NCI-H1436 treated with DMSO at 0.1 percent for 48 hours (cell line): ENCODE measurements at places on chromosomes 16 and 17.

DNA sequence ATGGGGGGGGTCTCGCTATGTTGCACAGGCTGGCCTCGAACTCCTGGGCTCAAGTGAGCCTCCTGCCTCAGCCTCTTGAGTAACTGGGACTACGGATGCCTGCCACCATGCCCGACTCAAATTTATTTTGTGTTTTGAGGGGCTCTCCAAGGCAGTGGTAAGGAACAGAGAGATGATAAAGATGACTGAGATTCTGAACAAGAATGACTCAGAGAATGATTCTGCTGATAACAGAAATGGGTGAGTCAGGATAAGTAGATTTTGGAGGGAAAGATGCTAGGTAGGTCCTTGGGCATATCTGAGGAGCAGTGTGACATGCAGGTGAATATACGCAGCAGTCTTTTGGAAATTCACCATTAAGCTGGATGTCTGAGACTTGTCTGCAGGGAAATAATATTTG is 2.6 kb downstream of the TMEM220 start:
- no peak for DNase-seq

GRCh38 chr17:72266112-72266775 is 145.4 kb downstream of the SOX9 start:
- DNase-seq = peak; percentile 84

DNA sequence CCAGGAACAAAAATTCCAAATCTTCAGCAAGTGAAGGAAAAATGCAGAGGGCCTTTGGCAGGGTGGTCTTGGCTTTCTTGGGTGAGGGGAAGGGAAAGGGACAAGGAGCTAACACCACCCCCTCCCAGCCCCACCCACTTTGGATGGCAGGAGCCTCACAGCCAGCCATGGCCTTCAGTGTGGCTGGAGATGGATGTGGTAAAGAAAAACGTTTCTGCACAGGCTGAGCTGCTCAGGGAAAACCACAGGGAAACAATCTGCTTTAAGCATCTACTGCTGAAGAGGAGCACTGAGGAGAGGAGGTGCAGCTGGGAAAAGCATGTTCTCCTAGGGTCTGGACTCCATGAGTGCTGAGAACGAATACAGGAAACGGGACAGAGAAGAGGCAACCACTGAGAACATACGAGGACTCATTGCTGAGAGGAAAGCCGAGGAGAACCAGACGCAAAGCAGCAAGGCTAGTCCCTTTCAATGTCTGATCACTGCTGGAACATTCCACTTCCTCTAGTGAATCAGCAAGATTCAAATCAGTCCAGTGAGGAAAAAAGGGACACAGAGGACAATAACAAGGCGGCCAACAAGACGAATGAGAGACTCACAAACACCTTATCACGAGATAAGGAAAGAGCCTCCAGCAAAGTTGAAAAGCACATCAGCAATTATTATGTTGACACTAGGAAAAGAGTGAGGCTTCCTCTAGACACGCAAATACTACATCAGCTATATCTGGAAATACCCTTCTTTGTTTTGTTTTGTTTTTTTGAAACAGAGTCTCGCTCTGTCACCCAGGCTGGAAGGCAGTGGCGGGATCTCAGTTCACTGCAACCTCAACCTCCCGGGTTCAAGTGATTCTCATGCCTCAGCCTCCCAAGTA is 41.7 kb downstream of the ZZEF1 start:
- DNase-seq = no peak

- no peak for DNase-seq
These were observed 46.1 kb downstream of the CHCT1 start for GRCh38 chr17:60468371-60468770.

DNA sequence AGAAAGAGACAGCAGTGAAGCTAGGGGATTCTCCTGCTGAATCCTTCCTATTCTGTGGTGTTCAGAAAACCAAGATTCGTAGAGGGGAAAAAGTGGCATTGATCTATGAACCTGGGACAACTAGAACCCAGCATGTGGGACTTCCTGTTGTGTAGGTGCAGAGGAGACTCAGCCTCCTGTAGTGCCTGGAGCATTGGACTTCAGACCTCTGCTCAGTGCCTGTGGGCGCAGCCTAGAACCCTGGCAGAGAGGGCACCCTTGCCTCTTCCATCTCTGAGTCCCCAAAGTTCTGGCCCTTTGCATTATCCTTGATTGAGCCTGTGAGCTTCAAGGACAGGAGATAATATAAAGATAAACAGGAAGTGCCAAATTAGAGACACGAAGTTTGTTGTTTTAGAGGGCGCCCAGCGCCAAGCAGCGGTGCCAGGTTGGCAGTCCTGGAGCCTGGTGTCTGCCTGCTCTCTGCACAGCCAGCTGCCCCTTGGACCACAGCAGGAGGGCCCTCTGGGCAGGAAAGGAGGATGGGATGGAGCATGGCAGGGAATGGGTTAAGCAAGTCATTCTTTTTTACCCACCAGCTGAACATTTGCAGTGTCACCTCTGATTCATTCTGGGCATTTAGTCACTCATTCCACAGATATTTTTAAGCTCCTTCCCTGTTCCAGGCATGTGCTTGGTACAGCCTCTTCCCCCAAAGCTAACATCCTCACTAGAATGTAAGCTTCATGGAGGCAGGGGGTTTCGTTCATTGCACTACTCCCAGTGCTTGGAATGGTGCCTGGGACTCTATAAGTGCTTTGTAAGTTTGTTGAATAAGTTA is 11.9 kb upstream of the SP6 start:
- DNase-seq = no peak

DNA sequence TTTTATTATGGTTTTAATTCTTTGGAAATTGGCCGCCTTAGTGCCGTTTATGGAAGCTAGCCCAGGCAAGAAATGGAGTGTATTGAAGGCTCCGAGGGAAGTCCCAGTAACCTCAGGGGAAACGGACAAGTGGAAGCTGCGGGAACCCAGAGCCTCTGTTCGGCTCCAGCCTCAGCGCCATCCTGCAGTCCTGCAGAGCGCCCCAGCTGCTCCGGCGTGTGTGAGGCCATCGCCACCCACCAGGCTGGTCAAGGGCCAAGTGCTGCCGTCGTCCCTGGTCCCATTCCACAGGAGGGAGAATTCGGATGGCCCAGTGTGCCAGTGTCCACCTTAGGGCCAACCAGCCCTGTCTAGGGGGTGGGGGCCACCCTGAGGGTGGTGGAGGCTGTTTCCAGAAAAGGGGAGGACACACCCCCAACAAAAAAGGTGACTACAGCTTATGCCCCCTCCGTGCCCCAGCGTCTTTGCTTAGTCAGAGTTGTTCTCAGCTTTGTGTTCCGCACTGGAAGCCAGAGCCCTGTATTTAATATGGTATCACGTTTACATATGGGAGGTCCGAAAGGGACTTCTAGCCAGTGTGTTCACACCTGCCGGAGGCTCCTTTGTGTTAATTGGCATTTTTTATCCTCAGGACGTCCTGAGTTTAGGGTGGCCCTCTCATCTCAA is 13.0 kb downstream of the MGRN1 start:
- no peak for DNase-seq
